ENCODE measurements at places on chromosomes 4 and X. TPM values are rescaled to one million over a fixed set of nuclear protein-coding genes. Genes with fewer than 3 reads are reported as not detected.

DNA sequence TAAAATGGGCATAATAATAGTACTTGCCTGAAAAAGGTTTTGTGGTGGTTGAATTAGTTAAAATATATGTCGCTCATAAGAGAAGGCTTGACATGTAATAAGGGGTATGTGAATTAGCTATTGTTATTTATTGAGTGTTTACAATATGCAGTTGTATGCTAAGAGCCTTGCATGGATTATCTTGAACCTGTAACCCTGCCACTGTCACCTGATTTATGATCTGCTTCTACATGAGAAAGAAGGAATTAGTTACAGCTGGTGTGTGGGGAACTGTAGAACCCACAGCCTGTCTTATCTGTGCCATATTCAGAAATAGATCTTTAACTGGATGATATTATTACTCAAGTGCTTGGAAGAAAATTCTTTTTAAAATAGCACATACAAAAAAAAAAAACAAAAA, 227.7 kb downstream of the LDB2 start:
- DNase-seq, result no peak

The MAOB gene
- polyA plus RNA-seq, result 49.4 TPM

GRCh38 chr4:113564493-113564892, 197.0 kb downstream of the CAMK2D start:
- DNase-seq, result no peak

DNA sequence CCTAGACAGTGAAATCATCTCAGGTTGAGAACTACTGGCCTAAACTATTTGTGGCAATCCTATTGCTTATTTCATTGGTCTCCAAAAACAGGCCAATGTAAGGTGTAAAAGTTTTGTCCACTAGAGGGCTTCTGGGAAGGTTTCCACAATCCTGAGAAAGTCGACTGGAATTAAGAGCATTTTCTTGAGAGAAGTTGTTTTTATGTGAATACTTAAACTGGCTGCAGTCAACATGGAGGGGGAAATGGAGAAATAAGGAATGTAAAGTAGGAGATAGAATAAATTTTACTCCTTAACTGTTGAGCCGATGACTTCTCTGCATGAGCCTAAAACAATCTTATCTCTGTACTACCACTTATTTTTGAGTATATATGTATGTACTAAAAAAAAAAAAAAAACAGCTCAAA, 11.0 kb upstream of the EIF4E start:
- DNase-seq, result no peak

- DNase-seq, result peak; percentile 56
Observed at GRCh38 chrX:103607364-103608305, at the start of gene TCEAL3. TCEAL3 (plus strand) TSS chrX:103607963; CDS start chrX:103609065, 1,102 bp downstream.

DNA sequence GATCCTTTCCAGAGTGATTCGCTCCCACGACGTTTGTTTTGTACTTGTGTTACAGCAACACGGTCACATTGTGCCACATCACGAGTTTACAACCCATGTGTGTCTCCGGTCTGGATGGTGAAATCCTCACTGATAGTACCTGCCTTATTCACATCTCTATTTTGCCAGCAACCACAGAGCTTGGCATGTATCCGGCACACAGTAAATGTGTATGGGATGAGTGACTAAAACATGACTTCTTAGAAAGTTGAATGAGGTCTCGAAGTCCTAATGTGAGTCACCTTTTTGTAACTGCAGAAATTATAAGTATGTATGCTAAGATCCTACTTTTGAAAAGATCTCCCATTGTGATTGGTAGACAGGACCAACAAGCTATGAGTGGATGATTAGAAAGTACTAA, 7.5 kb downstream of the STOX2 start:
- DNase-seq, result no peak

The FUNDC1 gene
- polyA plus RNA-seq, result 22.9 TPM

- peak; percentile 32 for DNase-seq
Observed at GRCh38 chrX:139932073-139932900, 566 bp downstream of the ATP11C start.

The PDLIM3 gene
- polyA plus RNA-seq, result 13.9 TPM

The BEND2 gene
- polyA plus RNA-seq, result not detected

The YTHDC1 gene
- 29.4 TPM for polyA plus RNA-seq

DNA sequence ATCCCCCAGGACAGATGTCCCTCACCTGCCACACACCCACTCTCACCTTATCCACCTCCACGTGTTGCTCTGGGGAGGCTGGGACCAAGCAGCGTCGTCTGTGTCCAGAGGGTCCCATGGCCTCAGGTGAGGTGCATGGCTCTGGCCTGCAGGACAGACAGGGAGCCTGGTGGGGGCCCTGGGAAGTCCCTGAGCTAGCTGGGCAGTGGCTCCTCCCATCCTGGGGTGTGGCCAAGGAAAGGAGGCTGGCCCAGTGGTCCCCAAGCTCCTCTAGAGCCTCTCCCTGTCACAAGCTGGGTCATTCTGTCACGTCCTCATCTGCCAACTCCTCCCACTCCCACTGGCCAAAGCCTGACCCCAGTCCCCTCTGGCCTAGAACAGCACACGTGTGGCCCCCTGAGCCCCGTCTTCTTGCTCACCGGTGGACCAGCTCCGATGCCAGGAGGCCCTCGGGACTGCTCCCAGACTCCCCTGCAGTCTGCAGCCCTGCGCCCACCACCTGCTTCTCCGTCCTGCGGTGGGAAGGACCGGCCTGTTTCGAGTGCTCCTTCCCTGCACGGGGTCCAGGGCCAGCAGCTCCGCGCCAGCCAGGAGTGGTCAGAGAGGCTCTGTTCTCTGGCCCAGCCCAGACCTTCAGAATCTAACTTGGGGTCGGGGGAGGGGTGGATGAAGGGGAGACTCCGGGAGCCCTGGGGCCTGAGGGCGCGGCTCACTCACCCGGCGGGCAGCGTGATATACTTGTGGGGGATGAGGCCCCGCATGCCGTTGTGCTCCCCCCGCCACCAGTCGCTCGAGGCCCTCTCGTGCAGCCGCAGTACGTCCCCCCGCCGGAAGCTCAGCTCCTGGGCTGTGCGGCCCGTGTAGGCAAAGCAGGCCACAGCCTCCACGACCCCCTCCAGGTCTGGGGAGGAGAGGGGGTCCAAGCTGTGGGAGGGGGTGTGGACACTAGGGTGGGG, 4.8 kb downstream of the AVPR2 start:
- DNase-seq, result no peak

DNA sequence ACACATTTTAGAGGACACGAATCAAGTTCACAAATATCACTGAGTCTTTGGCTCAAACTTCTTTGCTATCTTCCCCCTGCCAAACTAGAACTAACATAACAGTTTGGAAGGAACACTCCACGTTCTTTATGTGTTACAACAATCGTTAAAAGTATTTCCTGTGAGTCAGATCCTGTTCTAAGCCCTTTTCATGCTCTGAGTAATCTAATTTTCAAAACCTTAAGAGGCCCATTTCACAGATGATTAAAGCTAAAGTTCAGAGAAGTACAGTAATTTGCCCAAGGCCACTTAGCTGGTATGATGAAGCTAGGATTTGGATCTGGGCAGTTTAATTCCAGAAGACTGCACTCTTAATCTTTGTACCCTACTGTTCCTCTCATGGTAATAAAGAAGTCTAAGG, 854.4 kb upstream of the INTU start:
- no peak for DNase-seq

GRCh38 chrX:150155436-150156035, 207.6 kb upstream of the MAMLD1 start:
- DNase-seq, result peak; percentile 51

DNA sequence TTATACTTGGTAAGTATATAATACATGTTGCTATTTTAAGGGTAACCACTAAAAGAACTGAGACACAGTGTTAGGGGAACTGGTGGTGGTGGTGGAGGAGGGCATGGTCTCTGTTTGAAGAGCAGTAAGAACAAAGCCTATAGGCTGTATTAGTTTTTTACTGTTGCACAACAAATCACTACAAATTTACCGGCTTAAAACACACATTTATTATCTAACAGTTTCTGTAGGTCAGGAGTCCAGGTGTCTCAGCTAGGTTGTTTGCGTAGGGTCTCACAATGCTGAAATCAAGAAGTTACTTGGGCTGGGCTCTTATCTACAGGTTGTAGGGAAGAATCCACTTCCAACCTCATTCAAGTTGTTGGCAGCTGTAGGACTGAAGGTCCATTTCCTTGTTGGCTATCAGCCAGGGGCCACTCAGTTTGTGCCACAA, 52.6 kb downstream of the CASK start:
- DNase-seq, result no peak

DNA sequence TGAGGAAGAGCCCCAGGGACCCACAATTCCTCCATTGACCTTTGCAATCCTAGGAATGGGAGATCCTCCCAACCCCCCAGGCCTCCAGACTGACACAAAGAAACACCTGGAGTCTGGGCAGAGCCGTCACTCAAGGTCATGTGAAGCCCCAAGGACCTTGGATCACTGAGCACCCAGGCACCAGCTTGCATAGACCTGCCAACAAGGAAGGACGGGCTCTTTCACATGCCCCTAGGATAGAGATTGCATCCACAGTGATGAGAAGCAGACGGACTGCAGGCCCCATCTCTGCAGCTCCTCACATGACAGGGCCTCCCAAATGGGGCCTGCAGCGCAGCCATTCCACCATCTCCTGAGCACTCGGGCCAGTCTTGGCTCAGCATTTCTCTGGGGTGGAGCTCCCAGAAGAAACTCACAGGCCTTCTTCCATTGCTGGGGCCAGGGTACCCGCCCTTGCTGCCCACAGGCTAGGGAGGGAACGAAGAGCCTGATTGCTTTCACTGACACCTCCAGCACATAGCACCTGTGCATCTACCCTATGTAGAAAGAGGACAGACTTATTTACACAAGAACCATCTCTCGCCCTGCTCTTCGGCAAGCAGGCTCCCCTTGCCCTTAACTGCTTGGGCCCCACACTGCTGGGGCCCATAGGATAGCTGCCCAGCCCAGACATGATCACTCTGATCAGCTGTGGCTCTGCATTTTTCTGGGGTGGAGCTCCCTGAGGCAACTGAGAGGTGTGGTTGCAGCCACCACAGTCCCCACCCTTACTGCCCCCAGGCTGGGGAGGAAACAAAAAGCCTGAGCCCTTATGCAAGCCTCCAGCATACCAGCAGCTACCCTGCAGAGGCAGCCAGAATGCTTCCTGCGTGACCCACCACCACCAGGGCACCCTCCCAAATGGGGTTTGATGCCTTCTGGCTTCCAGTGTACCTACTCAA, 185.7 kb upstream of the ZCCHC13 start:
- no peak for DNase-seq

- DNase-seq, result no peak
Observed at GRCh38 chr4:62816566-62816965, 1592.7 kb downstream of the TECRL start.

The ARX gene
- not detected for polyA plus RNA-seq

DNA sequence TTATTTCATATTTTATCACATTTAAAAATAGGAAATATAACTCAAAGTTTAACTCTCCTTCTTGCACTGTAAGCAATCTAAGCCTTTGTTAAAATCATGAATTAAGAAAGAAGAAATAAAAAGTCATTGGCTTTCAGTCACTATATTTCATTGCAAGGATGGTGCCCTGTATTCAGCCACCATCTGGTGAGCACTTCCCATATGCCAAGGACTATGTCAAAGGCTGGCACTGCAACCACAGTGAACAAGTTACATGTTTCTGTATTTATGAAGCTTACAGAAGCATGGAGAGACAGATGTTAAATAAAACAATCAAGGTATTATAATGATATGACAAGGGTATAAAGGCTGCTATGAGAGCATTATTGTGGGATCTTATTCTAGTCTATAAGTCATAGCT, 68.6 kb downstream of the PRKG2 start:
- DNase-seq, result no peak

GRCh38 chrX:113892401-113892800, 691.5 kb upstream of the HTR2C start:
- no peak for DNase-seq

The SORCS2 gene
- 1.3 TPM for polyA plus RNA-seq

The NIPAL1 gene
- polyA plus RNA-seq, result 0.16 TPM

- no peak for DNase-seq
Observed at GRCh38 chr4:111028795-111029194, 405.9 kb upstream of the PITX2 start.

The FGF13 gene
- polyA plus RNA-seq, result 0.48 TPM

The ARHGAP36 gene
- polyA plus RNA-seq, result 30.0 TPM

DNA sequence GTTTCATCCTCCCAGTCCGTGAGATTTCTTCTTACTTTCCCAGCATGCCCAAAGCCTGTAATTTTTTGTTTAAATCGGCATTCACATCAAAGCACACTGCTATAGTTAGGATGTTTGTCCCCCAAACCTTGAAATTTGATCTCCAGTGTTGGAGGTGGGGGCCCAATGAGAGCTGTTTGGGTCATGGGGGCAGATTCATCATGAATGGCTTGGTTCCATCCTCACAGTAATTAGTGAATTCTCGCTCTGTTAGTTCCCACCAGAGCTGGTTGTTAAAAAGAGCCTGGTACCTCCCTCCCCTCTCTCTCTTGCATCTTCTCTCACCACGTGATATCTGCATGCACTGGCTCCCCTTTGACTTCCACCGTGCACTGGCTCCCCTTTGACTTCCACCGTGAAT, 40.5 kb upstream of the PGRMC2 start:
- no peak for DNase-seq

DNA sequence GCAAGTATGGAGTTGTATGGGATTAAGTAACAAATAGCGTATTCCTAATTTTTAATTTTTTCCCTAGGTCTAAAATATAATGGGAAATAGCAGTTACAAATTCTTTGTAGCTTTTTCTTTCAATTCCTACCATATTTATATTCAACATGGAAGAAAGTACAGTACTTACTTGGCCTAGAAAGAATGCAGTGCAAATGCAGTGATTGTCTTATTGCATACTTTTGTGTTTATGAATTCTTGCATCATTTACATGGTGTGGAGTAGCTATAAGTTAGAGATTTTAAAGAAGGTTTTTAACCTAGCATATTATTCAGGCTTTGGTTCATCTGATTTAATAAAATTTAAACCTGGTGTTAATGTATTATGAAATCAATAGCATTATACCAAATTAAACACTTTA, 263.3 kb downstream of the BMPR1B start:
- no peak for DNase-seq
